Activated naive CD8-positive, alpha-beta T cell treated with anti-CD3 and anti-CD28 coated beads, Interleukin-2, amount 50 U/mL, for 16 hours (primary cell): ENCODE measurements at places on chromosomes 5 and 9.

- no peak for DNase-seq
Measured at GRCh38 chr5:128572930-128573319, 34.9 kb upstream of the FBN2 start.

DNA sequence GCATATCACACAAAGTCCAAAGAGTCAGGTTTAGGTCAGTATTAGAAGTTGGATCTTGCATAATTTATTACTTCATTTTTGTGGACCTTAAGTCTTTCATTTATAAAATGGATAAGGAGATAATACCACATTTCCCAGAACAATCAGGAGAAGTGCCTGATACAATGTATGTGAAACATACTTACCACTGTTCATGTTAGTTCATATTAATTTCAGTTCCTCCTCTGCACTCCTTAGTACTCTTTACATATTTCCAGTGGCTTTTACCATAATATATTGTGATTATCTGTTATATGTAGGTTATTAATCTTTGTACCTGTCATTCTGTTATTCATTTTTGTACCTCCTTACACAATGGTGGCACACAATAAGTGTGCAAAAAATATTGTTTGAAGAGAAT, 214.4 kb downstream of the ARL15 start:
- DNase-seq, result no peak

GRCh38 chr5:17174965-17175364, 42.5 kb upstream of the BASP1 start:
- no peak for DNase-seq

DNA sequence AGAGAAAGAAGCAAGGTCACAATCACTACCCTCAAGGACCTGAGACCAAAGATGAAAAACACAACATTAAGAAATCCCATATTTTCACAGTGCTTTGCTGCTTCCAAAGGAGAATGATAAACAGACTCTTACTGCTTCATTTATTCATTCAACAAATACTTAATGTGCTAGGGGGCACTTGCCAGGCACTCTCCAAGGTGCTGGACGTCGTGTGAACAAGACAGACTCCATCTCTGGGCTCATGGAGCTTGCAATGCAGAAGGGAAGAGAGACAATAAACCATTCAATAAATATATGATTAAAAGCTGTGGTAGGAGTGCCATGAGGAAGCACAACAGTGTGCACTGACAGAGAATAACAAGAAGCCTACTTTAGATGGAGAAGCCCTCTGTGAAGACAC, 327.7 kb downstream of the CDK5RAP2 start:
- no peak for DNase-seq

GRCh38 chr5:148827723-148828122, 1.3 kb downstream of the ADRB2 start:
- DNase-seq, result no peak

- DNase-seq, result peak; percentile 68
Measured at GRCh38 chr9:131393622-131394463, at the start of gene PRRC2B. Gene PRRC2B, plus strand, starts transcription at chr9:131394086. Its CDS starts 36,059 bp downstream, at chr9:131430145.
